Hematopoietic multipotent progenitor cell treated with erythropoietin and hydrocortisone succinate and interleukin-3 and kit ligand, for 8 days (in vitro differentiated cells): ENCODE measurements at places on chromosomes 7 and 10.

DNA sequence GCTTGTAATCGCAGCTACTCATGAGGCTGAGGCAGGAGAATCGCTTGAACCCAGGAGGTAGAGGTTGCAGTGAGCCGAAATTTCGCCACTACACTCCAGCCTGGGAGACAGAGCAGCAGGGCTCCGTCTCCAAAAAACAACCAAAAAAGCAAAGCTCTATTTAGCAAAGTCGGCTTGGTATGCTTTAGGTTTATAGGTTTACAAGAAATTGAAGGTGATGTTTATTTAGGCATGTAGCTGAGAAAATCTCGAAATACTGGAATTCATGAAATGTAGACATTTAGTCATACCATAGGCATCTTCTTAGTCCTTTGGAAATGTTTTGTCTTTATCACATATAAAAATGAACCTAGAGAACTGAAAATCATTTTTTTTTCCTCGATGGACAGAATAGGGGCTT lies 453.8 kb upstream of the ANKRD30A start:
- no peak for DNase-seq

DNA sequence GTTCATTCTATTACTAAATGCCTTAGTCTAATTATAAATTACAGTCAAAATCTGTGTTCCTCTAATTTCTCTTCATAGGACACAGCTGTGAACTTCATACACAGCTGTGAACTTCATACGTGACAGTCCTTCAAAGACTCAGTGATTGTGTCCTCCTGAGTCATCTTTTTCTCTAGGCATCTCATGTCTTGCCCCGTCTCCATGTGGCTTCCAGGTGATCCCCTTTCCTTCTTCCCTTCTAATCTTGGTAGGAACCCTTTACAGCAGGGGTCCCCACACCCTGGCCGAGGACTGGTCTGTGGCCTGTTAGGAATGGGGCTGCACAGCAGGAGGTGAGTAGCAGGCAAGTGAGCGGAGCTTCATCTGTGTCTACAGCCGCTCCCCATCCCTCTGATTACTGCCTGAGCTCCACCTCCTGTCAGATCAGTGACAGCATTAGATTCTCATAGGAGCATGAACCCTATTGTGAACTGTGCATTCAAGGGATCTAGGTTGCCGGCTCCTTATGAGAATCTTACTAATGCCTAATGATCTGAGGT lies 14.0 kb upstream of the EIF5AL1 start:
- no peak for DNase-seq

GRCh38 chr7:111741811-111742240 lies 179.5 kb upstream of the IMMP2L start:
- peak; percentile 67 for DNase-seq

GRCh38 chr7:28490831-28491230 lies 78.5 kb downstream of the CREB5 start:
- no peak for DNase-seq

DNA sequence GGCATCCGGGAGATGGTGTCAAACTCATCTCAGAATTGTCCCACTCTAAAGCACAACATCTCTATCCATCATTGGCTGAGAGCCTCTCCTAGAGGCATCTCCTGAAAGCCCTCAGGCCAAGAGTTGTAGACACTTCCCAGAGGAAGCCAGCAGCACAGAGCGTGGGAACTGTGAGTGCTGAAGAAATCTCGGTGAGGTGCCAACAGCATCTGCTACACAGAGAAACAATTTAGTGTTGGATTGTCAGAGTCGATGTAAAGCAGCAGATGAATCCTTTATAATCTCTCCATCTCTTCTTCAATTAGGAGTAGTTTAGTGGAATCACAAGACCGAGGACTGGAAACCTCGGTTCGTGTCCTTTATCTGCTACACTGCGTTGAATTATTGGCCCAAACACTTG lies 172.2 kb downstream of the C7orf25 start:
- no peak for DNase-seq

DNA sequence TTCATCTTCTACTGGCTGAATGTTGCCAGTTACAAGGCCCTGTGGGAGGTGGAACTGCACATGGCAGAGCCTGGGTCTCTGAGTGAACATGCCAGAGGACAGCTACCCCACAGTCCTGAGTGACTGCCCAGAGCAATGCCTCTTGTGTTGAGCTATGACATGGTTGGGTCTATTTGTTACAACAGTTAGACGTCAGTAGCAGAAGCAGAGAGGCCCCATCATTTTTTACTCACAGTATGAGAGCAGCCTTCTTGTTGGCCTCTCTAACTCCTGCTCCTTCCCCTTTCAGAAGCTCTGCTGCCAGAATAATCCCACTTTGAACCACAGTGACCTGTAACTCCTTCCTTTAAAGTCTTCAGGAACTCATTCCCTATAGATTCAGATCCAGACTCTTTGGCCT lies 30.8 kb upstream of the NRP1 start:
- DNase-seq = no peak

DNA sequence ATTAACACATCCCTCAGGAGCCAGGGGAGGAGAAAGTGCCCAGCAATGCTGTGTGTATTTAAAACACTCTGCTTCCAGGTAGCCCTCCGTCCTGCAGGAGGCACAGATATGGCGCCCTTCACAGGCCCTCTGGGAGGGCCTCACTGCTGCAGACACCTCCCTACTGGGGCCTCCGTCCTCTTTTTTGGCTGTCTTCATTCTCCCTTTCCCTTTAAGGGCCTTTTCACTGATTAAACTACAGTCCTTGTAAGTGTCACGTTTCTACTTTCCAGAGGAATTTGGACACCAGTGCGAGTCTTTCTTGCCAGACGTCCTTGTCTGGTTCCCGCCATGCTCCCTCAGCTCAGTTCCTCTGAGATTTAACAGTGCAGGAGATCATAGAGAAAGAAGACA lies 39.7 kb upstream of the MKRN1 start:
- no peak for DNase-seq

DNA sequence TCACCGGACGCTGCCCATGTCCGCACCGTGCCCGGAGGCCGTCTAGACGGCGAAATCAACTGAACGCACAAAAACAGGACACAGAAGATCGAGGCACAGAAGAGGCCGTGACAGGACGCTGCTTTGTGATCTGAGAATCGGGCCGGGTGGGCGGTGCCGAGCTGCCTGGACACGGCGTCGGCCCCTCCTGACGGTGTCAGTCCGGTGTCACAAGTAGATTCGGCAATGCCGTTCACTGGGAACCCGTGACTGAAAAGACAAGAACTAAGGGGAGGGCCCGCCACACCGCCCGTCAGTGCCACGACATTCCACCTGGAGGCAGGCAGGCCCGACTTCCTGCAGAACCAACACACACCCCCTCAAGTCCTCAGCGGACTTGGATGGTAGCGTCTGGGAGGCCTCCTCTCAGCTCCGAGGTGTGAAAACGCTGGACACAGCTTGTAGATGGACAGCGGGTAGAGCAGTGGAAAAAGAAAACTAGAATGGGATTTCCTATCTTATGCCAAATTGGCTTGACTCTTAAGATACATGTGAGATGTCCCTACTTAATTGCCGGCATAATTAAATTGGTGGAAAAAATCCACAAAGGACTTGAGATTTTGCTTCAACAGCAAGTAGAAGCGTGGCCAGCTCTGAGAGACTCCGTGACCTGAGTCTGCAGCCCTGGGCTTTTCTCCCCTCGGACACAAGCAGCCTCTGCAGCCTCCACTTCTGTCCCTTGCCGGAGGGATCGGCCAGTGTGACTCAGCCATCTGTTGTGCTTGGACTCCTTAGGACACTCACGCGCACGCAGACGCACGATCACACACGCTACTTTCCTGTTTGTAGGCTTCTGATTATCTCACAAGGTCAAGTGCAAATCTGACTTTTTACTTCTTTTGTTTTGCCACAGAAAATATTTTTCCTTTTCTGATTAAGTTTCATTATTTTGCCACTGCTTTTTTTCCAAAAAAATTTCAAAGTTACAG lies 269.0 kb downstream of the DIP2C start:
- no peak for DNase-seq

DNA sequence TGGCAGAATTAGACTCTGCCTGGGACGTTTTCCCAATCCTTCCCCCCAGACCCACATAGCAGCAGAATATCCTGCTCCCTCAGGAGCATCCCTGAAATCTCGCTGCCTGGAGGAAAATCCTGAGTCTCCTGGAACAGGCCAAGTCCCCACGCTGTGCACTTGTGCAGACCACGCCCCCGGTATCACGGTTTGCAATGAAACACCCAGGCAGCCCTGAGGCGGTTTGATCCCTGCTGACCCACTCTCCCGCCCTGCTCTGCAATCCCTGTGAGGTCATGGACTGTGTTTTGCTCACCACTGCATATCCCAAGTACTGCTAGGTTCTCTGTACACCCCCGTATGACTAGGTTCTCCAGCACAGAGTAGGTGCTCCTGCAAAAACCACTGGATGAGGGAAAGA lies 411.8 kb upstream of the MGMT start:
- DNase-seq = no peak

GRCh38 chr10:30542895-30543288 lies 86.7 kb downstream of the LYZL2 start:
- DNase-seq = no peak

DNA sequence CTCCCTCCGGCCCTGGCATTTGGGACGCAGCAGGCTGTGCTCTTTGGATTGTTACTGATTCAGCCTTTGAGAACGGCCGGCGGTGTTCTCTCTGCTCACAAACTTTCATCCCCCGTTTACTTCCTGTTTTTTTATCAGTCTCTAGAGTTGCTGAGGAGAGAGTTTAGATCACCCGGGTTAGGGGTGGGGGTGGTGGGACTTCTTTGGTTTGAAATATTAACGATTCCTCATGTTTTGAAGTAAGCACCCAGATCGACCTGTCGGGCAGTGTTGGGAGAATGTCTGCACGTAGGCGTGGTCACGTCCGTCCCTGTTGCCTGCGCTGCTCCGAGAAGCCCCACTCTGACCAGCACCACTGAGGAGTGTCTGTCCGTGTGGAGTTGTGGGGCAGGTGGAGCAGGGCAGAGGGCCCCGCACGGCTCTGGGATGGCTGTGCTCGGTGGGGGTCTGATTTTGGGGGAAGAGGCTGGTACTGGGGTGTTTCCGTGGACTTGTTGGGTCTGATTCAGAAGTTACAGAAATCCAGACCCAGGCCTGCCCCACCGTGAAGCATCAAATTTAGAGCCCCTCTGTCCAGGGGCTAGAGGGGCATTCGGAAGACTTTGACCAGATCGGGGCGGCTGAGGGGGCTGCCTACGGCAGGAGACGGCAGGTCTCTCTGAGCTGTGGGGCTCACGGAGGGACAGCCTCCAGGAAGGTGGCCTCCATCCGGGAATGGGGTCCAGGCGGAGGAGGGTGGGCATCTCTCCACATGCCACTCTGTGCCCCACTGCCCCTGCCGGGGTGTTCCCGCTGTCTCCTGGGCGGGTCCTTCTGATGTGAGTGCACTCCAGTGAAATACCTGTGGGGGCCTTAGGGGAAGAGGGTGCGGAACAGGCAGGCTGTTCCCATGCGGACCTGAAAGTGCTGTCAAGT lies 7.4 kb downstream of the INPP5A start:
- DNase-seq = peak; percentile 16

DNA sequence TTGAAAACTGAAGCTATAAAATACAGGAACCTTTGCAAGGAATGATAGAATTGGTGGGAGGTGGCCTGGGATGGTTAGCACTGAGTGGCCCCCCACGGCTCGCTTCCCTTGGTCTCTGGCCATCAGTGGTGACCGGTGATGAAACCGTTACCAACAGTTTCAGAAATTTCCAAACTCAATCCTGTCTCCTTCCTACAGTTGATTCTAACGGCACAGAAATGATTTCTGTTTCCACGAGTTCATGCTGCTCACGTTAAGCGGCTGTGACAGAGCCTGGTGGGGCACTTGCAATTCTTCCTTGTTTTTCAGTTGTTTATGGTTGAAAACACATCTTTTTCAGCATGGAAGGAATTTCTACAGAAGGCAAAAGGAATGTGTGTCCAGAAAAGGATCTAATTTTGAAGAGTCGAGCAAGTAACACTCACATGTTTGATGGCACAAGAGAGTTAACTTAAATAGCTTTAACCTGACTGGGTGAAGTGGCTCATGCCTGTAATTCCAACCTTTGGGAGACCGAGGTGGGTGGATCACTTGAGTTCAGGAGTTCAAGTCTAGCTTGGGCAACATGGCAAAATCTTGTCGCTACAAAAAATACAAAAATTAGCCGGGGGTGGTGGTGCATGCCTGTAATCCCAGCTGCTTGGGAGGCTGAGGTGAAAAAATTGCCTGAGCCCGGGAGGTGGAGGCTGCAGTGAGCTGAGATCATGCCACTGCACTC lies 100.1 kb downstream of the DNAJB6 start:
- no peak for DNase-seq

DNA sequence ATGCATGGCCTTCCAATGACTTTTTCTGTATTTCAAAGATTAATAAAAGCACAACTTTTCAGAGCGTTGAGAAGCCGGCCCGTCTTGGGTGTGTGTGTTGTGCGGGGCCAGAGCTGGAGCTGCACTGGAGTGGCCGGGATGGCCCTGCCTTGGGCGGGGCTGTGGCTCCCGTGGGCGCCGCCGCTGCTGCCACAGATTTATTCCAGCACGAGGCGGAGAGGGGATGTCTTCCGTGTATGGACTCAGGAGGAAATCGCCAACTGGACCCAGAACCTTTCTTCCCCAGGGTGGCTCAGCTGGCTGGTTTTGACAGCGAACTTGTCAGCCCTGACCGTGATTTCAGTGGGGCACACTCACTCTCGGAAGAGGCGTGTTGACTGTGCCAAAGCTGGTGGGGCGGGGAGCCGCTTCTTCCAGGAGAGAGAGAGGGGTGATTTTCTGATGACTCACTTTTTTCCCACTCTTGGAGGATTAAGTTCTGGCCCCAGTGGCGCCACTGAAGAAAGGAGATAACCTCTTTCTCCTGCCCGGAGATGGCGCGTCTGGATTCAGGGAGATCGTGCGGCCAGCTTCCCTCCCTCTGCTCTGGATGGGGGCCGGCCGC lies 72.4 kb downstream of the DNAJB6 start:
- no peak for DNase-seq

- DNase-seq = no peak
Measured at GRCh38 chr7:43735403-43735801, 6.1 kb upstream of the COA1 start.

DNA sequence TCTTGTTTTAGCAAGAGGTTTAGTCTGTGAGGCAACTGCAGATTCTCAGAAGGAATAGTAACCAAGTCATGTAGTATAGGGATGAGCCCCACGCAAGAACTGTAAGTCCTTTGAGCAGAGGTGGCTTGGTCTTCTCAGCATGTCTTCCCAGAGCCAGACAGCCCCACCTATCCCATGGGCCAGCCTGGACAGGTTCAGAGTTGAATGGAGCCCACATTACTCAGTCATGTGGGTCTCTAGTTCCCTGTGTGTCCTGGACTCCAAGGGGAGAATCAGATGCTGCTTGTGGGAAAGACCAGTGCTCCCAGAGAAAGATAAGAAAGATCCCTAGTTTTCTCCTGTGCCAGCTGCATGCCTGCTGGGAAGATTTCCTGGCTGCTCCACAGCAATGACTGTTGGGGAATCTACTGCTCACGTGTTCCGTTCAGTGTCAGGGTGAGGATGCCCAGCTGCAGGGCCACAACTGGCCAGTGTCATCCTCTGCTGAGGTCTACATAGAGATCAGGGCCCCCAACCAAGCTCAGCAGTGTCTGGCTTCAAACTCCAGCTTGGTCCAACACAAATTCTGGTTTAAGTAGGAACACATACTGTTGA lies 66.9 kb upstream of the UNC5B start:
- DNase-seq = no peak

DNA sequence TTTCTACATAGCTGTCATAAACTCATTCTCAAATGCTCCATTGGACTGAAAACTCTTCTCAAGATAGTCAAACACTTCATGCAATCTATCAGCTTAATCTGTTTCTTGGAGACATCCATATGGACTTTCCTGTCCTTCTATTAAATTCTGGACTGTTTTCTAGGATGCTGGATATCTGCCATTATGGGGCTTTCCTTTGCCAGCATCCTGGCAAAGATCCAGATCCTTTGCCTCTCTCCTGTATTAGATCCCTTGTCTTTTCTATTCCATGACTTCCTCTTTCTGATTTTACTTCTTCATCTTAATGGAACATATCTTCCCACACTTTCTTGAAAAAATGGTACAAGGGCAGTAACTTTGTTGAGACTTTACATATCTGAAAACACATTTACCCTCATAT lies 35.9 kb upstream of the SKAP2 start:
- no peak for DNase-seq
